ENCODE measurements at places on chromosomes 1 and 21.
A peak's percentile ranks its signal among the peaks of the same experiment; 100 is the strongest.

DNA sequence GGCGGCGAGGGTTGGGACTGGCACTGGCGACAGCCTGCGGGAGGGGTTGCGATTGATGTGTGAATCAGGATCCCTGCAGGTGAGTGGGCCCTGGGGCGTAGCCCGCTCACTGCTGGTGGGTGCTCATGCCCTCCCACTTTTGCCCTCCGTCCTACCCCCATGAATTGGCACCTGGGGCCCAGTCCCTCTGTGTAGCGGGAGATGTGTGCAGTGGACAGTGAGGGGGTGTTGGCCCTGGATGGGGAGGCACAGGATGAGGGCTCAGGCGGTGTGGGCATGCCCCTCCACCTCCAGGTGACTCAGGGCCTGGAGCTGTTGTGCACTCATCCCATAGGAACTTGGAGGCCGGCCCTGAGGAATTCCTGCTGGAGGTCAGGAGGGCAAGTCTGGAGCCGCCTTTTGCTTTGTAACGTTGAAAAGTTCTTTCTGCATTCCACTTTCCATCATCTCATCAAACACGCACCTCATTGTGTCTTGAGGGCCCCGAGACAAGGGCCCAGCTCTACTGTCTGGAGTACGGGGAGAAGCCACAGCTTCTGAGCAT is 3.0 kb downstream of the PEAR1 start:
- no peak for ATAC-seq

DNA sequence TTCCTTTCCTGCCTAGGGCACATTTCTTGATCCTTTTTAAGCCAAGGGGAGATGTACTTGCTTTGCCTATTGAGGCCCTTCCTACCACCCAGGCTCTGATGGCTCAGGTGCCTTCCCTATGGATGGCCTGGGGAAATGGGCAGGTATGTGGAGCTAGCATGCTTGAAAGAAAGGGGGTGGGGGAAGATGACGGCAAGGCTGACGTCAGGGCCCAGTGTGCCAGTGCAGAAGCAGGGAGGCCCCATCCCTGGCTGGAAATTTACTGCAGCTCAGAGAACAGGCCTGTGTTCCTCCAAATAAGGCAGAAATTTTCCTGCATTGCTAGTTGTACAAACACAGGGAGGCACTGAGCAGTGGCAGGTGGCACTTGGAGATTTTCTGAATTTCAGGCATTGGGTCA is 453.2 kb upstream of the VAMP3 start:
- no peak for ATAC-seq

GRCh38 chr1:1971017-1971416 is 32.6 kb downstream of the CFAP74 start:
- no peak for ATAC-seq

- no peak for ATAC-seq
These were observed 498 bp downstream of the KRTAP10-2 start for GRCh38 chr21:44550807-44551206.

GRCh38 chr1:44568128-44568900 is 106.0 kb downstream of the TMEM53 start:
- ATAC-seq, result peak; percentile 35

GRCh38 chr1:20164694-20165202 is 21.1 kb upstream of the UBXN10 start:
- no peak for ATAC-seq

DNA sequence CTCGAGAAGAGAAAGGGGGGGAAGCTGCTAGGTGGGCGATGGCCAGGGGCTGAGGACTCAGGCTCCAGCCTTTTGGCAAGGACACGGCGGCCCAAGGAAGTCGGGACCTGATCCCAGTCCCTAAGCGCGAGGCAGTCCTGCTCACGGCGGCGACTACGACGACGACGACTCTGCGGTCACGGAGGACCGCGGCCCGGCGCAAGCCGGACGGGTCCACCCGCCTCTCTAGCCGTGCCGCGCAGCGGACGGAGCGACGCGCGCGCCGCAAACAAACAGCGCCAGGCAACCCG is 401 bp downstream of the WNT9A start:
- ATAC-seq, result no peak

- no peak for ATAC-seq
These were observed 1092.7 kb downstream of the PLA2G4A start for GRCh38 chr1:187921426-187921825.

DNA sequence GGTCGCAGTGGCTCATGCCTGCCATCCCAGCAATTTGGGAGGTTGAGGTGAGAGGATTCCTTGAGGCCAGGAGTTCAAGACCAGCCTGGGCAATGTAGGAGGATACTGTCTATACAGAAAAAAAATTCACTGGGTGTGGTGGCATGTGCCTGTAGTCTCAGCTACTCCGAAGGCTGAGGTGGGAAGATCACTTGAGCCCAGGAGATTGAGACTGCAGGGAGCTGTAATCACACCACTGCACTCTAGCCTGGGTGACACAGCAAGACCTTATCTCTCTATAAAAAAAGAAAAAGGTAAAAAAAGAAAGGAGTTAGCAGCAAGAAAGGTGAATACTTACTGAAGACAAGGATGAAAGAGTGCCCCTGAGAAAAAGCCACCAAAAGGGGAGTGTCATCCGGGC is 23.7 kb upstream of the BCL10 start:
- no peak for ATAC-seq

- ATAC-seq, result no peak
These were observed 96.6 kb downstream of the LMX1A start for GRCh38 chr1:165259706-165260428.

- no peak for ATAC-seq
These were observed 29.2 kb downstream of the CDC7 start for GRCh38 chr1:91529856-91530255.

DNA sequence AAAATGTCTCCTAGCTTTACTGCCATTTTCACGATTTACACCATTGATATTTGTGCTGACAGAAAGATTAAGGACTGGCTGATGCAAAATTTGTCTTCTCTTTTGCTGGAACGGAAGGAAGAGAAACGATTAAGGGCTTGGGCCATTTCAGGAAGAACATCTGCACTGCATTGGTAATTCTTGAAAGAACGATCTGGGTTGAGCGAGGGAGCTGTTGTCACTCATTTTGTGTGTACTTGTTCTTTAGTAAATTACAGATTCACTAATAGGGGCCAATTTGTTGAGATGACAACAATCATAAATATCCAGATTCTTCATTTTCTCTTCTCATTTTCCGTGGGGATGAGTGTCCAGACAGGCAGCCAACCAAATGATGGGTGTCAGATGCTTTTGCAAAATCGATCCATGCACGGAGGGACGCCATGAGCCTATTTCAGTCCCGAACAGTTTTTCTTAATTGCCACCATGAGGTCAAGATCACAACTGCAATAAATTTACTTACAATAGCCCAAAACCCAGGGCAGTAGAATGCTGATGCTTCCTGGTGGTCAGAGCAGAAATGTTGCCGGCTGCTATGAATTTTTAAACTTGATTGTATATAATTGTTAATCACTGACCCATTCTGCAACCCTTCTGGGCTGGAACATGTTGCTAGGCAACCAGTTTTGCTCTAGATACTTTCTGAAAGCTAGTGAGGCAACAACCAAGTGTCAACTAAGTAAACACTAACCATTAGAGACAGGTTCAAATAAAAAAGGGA is 132.4 kb upstream of the TIAM1 start:
- ATAC-seq, result no peak

- no peak for ATAC-seq
These were observed 29.1 kb downstream of the TBX15 start for GRCh38 chr1:118958937-118959631.

- ATAC-seq, result no peak
These were observed 127.9 kb upstream of the MROH9 start for GRCh38 chr1:170807432-170807831.

Measured in stimulated activated memory B cell treated with anti-CD40 and anti-IgM and Interleukin-4, amounts not matched to agents 10 μg/mL and 1 μg/mL and 100 μg/mL, for 72 hours (primary cell).